SW 1271 (cell line): ENCODE measurements at places on chromosomes 12 and 14.

- no peak for DNase-seq
These were observed 278.8 kb downstream of the ZFP36L1 start for GRCh38 chr14:68513838-68514607.

GRCh38 chr12:113186666-113187325 is 1.3 kb downstream of the RITA1 start:
- no peak for DNase-seq

DNA sequence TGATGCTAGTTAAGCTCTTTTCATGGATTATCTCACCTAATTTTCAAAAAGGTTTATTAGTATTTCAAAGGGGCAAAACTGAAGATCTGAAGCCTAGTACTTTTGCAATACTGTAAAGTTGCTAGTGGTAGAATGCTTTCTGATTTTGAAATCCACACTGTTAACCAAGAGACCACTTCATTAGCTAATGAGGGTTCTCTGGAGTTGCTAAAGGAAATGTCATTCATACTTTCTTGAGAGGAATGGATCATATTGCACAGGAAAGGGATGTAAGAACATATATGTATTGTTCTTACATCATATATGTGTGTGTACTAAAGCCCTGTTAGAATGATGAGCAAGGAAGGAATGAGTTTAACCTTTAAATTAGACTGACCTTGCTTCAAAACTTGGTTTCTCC is 39.0 kb upstream of the LDHB start:
- DNase-seq, result no peak

DNA sequence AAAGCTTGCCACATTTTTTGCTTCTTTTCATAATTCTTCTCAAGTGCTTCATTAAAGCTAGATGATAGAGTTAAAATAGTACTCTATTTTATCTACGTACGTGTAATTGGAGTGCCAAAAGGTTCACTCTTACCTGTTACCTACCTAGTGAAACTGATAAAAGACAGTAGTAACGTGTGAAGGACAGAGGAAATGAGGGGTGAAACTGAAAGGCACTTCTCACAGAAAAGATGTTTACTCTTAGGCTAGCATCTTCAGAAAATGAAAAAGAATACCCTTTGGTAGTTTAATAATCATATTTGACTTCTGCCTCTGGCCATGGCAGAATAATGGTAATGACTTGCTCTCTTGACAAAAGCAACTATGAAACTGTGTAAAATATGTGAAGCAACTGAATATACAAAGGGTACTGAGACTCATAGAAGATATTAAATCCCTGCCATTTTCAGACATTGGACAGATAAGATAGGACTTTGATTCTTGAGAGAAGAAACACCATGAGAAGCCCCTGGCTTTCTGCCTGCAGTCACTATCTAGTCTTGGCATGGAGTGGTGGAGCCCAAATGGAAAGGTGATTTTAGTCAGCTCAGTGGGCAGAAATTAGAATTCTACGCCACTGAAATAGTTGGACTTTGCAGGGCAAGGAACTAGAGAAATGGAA is 6.3 kb upstream of the EVL start:
- DNase-seq, result no peak

DNA sequence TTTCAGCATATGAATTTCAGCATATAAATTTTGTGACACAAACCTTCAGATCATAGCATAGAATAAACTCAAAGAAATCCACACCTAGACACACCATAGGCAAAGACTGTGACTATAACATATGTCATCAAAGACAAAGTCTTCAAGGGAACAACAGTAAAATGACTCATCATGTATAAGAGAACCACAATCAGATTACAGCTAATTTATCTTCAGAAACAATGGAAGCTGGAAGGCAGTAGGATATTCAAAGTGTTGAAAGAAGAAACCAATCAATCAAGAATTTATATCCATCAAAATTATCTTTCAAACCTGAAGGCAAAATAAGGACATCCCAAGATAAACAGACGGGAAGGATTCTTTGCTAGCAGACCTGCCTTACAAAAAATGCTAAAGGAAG is 29.0 kb downstream of the DLK1 start:
- peak; percentile 28 for DNase-seq

DNA sequence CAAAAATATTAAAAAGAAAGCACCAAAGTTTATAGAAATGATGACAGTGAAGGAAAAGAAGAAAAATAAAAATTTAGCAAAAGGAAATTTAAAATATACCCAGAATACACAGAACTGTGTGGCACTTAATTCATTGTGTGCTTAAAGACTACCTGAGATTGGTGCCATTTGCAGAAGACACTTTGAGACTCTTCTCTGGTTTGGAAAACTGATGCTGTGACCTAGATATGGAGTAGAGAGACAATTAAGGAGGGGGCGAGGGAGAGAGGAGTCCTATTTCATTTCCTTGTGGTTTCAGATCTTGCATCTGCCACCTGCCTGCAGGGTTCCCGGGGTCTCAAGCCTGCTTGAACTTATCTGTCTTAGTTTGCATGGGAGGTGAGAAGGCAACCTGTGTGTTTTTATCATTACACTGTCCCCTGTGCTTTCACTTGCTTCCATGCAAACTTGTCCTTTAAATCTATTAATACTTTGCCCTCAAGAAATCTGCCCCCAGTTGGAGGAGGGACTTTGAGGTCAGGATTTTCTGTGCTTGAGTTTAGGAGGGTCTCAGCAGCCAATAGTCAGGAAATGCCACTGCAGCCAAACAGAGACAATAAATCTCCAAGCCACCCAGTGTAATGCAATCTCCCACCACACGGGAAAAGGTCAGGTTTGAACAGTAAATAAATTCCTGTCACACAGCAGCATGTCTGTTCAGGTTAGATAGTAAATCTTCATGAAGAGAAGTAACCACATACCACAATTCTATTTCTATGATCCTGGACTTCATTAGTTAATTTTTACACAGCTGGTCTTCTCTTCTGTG is 119.4 kb downstream of the CAND1 start:
- no peak for DNase-seq

GRCh38 chr12:92911339-92911738 is 17.8 kb downstream of the EEA1 start:
- no peak for DNase-seq

DNA sequence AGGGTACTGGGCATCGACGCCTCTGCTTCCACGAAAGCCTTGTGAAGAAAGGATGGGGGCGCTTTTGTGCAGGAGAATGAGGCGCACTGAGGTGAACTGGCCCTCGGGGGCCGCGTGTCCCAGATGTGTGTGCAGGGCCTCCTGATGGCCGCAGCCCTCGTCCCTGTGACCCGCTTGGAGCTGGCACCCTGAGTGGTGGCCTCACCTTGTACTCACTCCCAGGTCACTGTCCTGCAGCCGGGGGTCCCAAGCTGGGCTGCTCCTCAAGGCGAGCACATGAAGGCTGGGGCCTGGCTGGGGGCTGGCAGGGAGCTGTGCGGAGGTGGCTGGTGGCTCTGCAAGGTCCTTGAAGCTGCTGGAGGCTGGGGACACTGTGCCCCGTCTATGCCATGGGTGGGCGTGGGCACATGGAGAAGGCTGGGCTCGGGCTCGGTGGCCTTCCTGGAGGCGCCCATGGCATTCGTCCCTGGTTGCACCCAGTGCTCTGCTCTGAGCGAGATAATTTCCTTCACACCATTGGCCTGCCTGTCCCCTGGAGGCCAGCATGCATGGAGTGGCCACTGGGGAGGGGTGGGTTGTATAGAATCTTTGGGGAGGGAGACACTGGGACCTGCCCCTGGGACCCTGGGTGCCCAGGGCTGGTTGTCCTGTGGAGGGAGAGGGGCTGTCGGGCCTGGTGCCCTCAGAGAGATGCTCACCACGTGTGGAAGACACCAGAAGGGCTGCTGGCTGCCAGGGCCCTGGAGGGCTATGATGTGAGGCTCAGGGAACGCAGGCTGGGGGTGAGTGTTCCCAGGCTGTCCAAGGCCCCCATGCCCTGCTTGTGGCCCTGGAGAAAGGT is 79.3 kb downstream of the TMEM121 start:
- no peak for DNase-seq

- DNase-seq, result peak; percentile 51
These were observed 72.4 kb downstream of the TTC9 start for GRCh38 chr14:70714055-70714550.

DNA sequence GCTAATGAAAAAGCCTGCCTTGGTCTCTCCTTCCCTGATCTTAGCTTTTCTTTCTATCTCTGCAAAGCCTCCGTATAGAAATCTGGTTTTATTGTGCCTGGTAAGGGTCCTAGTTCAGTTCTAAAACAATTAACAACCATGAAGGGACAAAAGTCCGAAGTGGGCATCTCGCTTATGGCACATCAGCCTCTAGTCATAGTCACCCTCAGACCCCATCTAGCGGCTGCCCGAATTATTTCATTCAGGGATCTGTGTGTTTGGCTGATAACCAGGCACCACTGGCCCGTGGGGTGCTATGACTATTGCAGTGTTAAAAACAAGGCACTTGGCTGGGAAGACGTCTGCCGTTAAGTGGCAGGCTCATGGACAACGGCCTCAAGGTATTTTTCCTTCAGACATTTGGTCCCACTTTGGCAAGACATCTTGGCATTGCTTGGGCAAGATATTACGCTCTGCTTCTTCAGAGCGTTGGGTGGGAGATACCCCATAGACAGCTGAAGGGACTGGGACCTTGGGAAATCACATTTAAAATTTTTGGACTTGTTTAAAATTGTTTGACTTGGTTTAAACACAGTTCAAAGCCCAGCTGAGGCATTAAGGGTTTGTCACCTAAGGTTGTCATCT is 87.1 kb downstream of the SINHCAF start:
- peak; percentile 45 for DNase-seq

DNA sequence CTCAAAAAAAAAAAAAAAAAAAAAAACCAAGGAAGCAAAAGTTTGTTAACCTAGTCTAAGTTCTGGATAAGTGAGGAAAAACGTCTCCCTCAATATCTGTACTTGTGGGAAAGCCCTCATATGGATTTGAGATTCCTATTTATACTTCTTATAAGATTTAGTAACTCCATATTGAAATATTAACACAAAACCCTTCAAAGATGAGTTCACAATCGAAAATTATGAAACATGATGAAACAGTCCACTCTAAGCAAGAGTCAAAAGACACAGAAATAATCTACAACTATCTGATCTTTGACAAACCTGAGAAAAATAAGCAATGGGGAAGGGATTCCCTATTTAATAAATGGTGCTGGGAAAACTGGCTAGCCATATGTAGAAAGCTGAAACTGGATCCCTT is 25.2 kb downstream of the VWF start:
- no peak for DNase-seq

DNA sequence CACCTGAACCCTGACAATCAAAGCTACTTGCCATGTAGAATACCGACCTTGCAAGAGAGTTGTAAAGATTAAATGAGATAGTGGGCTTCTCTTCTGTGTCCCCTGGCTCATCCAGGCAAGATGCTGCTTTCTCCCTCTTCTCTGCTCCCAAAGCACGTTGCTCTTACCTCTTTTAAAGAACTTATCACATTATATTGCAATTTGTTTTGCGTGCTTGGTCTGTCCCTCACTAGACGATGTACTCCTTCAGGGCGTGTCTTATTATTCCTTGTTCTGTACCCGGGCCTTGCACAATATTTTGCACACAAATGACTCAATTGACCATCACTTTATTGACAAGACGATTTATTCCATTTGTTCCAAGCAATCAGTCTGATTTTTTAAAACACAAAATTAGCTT is 3.3 kb downstream of the DCN start:
- DNase-seq, result no peak

GRCh38 chr12:102535306-102535705 is 54.9 kb upstream of the IGF1 start:
- no peak for DNase-seq

DNA sequence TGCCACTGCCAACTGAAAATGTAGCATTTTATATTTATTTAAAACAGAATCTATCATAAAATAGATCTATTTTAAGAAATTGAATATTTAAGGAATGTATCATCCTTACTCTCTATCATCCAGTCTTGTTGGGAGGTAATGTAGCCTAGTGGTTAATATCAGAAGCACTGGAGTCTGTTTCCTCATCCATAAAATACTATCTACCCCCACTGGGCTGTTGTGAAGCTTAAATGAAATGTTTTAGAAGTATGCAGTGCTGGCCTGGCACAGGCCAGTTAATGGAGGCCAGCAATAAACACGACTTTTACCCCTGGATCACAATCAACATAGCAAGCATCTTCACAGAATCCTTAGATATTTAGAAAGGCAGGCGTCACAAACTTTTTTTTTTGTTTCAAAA is 188.0 kb downstream of the CAND1 start:
- DNase-seq, result no peak

- DNase-seq, result no peak
These were observed 377.9 kb downstream of the CCDC91 start for GRCh38 chr12:28568118-28568517.

DNA sequence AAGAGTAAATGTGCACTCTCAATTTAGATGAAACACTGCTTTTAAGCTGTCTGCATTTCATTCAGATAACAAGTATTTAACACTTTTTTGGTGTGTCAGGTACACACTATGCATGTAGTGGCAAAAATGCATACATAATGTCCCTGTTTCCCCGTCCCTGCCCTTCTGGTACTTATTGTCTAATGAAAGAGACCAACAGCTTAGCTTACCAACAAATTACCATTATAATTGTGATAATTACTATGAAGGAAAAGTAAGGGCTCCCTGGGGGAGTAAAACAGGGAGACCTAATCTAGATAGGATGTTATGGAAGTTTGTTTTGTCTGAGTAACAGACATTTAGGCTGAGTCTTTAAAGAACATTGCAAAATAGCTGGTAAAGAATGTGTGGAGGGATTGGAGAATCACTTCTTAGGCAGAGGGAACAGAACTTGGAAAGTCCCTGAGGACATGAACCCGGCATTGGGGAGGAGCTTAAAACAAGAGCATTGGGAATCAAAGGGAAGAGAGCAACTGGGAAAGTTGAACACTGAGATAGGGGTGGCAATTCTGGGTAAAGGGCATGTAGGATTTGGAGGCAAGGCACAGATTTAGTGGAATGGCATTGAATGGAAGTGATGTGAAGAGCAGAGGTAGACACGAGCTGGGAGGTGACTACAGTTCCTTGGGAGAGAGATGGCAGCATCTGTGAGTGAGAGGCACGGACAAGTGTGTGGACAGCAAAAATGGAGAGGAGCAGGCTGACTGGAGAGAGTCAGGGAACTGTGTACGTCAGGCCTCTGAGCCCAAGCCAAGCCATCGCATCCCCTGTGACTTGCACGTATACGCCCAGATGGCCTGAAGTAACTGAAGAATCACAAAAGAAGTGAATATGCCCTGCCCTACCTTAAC is 181.6 kb downstream of the GRIP1 start:
- no peak for DNase-seq

DNA sequence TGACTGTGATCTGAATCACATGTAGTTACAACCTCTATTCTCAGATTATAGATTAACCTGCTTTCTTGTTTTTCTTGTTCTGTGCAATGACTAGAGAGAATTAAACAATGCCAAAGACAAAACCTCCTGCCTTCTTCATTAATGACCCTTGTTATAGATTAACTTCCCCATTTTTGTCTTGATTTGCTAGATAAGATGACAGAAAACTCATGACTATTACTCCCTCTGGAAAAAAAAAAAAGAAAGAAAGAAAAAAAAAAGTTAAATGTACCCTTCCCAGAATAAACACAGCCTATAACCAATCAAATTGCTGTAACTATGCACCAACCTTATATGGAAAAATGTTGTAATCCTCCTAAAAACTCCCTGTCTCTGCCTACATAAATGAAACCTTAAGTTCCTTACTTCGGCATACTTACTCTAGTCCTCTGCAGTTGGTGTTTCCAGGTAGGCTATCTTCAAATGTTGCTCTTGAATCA is 41.1 kb upstream of the PCED1B start:
- DNase-seq, result no peak
